ENCODE measurements at places on chromosomes 4 and X.

DNA sequence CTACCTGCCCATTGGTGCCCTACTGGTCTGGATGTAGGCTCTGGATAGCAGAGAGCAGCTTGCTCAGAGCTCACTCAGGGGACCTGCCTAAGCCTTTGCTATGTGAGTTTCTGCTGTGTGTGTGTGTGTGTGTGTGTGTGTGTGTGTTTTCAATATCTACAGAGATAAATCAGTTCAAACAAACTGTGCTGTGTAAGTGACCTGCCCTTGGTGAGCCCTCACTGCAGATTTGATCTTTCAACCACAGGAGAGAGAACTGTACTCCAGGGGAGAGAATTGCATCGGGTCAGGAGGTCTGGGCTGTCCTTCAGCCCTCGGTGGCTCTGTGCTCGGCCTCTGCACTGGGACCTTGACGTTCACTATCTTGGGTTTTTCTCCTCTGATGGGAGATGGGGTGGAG is 35.0 kb upstream of the CDKN2AIP start:
- DNase-seq = no peak

DNA sequence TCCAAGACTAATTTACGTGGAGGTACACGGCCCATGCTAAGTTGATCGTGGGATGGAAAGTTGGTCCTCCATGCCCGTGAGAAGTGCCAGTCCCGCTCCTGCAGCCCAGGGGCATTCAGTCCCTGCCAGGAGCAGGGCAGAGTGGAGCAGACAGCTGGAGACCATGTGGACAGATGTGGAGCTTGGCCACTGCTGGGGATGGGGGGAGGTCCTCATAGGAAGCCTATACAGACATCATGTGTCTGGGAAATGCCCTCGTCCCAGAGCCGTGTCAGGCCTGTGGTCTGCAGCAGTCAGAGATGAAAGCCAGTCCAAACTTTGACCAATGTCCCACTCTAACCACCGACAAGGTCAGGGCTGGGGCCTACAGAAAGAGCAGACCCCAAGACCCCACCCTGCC is 118.4 kb downstream of the CPZ start:
- no peak for DNase-seq

DNA sequence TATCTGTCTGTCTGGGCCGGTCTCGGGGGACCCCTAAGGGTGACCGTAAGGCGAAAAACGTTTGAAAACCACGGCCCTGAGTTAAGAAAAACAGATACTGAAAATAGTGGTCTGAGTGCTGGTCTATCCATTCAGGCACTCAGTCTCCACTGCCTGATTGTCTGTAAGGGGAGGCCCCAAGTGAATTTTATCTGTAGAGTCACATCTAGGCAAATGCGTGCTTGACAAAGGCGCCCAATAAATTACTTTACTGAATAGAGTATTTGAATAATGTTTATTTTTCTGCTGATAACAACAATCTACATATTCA is 465 bp downstream of the HNRNPH2 start:
- no peak for DNase-seq

DNA sequence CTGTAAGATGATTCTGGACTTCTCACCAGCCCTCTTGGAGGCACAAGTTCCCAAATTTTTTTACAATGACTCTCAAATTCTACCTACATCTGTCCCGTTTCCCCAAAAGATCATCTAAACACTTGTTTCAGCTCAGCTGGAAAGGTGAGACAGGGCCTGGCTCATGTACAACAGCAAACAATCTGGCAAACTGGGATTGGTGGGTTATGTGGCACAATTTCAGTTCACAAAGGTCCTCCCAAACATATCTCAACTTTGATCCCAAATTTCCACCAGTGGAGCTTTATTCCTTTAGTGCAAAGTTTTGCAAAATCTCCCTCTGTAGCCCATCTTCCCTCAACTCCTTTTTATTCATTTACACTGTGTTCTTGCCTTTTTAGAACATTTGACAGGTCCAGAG is 207.1 kb downstream of the ENOX2 start:
- no peak for DNase-seq

DNA sequence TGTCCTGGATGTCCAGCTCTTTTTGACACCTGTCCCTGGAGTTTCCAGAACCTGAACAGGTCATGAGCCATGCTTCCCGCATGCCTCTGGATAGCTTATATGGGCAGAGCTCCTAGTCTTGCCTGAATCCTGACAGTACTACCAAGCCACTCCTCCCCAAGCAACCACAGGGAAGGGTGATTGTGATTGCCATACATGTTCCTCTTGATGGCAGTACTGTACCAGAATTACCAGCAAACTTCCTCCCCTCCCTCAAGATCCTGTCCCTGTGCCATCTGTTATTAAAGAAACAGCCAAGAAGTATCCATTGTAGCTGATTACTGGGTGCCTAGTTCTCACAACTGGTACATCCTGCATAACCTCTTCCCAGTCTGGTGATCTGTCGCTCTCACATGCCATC is 264.3 kb upstream of the AGTR2 start:
- DNase-seq = no peak

GRCh38 chr4:22488106-22488505 is 27.8 kb downstream of the ADGRA3 start:
- DNase-seq = no peak

- DNase-seq = no peak
Measured at GRCh38 chr4:80471756-80472155, 136.2 kb downstream of the CFAP299 start.

- peak; percentile 14 for DNase-seq
Measured at GRCh38 chrX:130645955-130646583, 244.3 kb downstream of the RBMX2 start.

DNA sequence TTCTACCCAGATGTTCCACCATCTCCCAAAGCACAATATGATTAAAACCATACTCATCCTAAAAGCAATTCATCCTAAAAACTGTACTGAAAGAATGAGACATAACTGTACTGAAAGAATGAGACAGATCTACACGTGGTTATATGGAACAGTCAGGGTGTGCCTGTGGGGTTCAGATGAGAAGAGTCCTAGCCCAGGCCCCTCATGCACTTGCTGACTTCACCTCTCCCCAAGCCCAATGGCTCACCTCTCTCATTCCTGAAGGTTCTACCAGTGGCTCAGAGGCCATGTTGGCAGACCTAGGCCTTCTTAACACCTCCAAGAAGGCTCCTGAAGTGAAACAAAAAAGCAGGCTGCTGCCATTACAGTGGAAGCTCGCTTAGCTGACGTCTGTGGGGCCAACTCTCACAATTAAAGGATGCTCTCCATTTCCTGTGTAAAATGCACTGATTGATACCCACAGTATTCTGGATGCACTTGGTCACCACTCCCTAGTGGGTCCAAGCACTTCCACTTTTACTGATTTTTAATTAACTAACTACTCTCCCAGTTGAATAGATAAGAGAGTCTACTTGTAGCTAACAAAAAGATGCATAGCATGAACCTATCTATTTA is 3.8 kb downstream of the PLAC1 start:
- no peak for DNase-seq
